ENCODE measurements at places on chromosomes 4 and X. TPM values are rescaled to one million over a fixed set of nuclear protein-coding genes. Genes with fewer than 3 reads are reported as not detected.

The TEC gene
- 6.1 TPM for total RNA-seq

The GABRE gene
- 11.2 TPM for total RNA-seq

The SSX4B gene
- total RNA-seq = not detected

The LRCH2 gene
- 7.4 TPM for total RNA-seq

The REELD1 gene
- total RNA-seq = not detected

- DNase-seq = peak; percentile 76
These were observed 607.1 kb upstream of the DIPK2B start for GRCh38 chrX:45807572-45808425.

DNA sequence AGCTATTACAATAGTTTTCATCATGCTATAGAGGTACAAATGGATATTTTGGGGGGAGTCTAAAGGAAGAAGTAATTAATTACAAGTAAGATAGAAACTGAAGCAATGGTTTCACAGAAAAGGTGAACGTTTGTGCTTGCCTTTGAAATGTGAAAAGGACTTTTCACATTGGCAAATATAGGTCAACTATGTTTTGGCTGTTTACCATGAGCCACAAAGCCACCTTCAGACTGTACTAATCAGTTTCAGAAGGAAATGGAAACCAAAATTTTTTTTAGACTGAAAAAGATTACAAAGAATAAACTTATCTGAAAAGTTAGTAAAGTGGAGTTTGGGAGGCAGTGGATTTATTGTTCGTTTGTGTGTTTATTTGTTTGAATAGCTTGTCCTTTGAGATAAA, 32.1 kb downstream of the SYTL5 start:
- DNase-seq = no peak

DNA sequence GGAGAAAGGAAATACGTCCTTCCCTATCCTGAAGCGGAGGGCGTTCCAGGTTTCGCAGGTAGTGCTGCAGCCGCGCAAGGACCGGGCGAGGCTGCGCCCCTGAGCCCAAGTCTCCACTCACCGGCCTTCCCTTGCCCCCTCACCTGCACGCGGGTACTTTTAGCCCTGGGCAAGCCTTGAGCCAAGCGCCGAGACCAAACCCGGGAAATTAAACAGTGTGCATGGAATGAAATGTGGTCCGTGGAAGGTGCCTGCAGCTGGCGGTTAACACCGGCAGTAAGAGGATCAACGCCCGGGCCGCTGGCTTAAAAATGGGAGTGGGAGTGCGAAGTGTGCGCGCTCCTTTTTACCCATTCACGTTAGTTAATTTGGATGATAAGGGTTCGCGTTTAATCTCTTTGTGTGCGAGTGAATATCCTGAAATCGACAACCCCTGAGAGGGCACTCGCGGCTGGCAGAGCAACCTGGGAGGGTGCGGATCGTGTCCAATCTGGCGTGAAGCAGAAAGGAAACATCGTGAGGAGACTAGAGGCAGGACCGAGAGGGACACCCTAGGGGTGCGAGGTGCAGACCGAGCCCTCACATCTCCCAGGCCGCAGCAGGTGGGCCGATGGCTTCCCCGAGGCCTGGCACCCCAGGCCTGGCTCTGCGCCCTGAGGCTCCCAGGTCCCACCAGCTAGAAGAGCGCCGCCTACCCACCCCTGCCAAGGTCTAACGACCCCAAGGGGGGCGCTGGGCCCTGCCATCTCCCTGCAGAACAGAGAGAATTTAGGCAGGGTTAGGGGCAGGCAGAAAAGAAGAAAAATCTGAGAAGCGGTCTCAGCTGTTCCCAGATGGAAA, 2.0 kb upstream of the HELT start:
- no peak for DNase-seq

- DNase-seq = no peak
These were observed 318.4 kb downstream of the DHX15 start for GRCh38 chr4:24265989-24266388.

GRCh38 chrX:21014326-21014725, 359.9 kb upstream of the CNKSR2 start:
- no peak for DNase-seq

DNA sequence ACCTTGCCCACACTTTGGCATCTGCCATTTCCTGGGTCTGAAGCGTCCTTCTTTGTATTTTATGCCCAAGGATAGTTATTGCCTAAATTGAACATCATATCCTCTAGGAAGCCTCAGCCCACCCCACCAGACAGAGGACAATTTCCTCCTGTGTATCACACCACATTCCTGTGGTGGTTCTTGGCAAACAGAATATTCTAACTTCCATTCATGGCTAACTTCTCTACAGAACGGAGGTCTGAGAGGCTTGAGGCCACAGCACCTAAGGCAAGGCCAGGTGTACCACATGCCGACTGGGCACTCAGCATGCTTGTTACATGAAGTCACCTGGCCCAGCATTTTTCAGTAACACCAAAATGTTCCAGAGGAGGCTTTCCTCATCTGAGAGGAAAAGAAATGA, 42.4 kb downstream of the CD99L2 start:
- DNase-seq = peak; percentile 18

DNA sequence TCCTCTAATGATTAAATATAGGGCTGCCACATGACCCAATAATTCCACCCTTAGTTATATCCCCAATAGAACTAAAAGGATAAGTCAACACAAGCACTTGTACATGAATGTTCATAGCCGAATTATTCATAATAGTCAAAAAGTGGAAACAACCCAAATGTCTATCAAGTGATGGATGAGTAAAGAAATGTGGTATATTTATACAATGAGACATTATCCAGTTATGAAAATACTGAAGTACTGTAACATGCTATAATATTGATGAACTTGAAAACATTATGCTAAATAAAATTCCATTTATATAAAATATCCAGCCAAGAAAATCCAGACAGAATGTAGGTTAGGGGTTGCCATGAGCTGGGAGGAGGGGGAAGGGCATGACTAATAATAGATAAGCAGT, 436.7 kb upstream of the AADAT start:
- no peak for DNase-seq

DNA sequence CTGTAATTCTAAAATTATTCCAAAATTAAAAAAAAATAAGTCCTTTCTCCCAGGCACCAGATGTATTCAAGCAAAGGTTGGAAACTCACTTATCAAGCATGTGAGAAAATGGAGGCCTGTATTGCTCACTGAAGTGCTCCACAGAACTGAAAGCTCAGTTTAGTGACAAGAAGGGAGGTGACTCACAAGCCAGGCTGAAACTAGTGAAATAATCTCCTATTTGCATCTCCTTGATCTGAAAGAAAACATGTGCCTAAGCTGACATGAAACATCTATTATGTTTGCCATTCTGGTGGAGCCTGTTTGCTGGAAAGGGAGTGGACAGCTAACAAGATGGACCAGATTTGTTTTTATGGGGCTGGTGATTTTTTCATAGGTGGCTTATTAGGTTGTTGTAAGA, 54.0 kb upstream of the AMELX start:
- DNase-seq = peak; percentile 79

GRCh38 chrX:46673620-46674359, 85.1 kb downstream of the SLC9A7 start:
- no peak for DNase-seq

DNA sequence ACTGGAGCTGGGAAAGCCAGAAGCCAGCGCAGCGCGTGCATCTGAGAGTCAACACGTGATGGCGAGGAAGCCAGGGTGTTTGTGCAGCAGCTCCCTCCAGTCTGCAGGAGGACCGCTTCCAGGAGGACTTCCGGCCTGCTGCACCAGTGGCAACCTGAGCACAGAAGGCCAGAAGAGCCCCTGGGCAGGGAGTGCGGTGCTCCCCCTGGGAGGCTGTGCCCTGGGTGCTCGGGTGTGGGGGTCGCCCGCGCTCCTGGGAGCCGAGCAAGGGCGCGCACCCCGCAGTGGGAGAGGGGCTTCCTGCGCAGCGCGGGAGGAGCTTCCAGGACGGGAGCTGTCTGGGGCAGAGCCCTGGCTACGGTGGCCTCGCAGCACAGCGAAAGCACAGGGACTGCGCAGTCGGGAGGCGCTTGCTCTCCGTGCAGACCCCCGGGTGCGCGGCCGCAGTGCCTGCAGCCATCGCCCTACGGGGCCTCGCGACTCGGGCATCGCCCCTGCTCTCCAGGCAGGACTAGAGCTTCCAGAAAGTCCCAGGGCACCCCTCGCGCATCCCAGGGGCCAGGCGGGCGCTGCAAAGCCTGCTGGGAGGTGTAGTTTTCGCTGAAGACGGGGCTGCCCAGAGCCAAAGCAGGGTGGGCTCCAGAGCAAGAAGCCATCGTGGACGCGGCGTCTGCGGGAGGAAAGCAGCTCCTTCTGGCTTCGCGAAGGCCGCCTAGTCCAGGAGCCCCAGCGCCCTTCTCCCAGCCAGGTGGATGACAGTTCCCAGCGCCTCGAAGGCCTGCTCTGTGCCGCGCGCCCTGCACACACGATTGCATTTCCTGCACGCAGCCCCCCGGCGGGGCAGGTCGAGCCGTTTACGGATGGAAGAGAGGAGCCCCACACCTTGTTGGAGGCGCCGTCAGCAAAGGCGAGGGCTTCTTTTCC, 24.1 kb upstream of the WFS1 start:
- no peak for DNase-seq

DNA sequence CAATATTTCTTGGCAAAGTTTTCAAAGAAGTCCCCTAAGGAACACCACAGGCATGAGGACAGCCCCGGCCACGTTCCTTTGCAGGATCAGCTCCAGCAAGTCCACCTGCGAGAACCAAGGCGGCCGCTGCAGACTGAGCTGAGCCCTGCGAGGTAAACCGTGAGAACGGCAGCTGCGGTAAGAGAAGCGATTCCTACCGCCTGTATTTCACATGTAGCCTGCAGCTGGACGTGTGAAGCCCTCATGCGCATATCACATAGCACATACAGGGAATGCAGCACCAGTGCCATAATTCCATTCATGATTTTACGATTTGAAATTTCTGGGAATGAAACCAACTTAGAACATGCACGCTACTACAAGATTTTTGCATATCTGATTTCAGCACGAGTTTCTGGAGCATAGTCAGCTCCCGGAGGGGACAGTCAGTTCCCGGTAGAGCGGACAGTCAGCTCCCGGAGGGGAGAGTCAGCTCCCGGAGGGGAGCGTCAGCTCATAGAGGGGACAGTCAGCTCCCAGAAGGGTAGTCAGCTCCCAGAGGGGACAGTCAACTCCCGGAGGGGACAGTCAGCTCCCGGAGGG, 41.7 kb downstream of the FGFRL1 start:
- DNase-seq = no peak

- DNase-seq = no peak
These were observed 109.6 kb upstream of the GIMD1 start for GRCh38 chr4:106478152-106478551.

DNA sequence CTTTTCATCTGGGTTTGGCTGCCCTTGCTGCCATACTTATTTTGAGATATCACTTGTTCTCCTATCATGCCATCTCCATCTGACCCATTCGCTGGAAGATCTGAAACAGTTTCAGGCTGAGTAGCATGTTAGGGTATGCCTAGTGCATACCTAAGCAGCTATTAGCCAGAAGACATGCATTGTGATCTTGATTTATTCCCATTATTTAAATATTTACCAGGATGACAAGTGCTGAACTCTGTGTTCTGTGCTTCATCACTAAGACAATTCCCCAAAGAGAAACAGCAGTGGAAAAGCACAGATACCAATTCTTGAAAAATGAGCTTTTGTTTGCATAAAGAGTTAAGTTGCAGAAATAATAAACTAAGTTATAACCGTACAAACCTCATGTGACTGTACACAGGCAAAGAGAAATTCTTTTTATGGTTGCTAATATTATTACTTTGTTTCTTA, 271.0 kb upstream of the ARSJ start:
- peak; percentile 64 for DNase-seq

DNA sequence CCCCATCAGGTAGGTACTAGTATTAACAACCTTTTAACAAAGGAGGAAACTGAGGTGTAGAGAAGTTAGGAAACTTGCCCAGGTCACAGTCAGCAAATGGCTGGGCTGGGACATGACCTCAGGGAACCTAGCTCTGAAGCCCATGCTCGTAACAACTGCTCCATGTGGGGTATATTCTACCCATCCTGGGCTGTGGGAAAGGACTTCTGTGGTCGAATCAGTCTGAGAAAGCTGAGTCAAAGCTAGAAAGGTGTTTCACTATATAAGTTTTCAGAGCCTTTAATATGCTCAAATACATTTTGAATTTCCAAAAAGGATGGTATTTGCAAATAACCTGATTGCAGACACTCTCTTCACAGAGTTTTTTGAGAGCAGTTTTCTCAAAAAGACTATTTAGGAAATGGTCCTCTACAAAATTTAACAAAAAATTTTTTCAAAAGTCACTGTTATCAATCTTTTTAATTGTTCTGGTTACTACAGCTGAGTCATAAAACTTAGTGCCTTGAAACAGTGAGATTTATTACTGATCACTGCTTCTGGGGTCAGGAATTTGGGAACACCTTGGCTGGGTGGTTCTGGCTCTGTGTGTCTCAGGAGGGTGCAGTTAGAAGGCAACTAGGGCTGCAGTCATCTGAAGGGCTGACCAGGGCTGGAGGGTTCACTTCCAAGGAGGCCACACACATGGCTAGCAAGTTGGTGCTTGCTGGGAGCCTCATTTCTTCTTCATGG, 53.6 kb downstream of the NSG1 start:
- DNase-seq = peak; percentile 48

DNA sequence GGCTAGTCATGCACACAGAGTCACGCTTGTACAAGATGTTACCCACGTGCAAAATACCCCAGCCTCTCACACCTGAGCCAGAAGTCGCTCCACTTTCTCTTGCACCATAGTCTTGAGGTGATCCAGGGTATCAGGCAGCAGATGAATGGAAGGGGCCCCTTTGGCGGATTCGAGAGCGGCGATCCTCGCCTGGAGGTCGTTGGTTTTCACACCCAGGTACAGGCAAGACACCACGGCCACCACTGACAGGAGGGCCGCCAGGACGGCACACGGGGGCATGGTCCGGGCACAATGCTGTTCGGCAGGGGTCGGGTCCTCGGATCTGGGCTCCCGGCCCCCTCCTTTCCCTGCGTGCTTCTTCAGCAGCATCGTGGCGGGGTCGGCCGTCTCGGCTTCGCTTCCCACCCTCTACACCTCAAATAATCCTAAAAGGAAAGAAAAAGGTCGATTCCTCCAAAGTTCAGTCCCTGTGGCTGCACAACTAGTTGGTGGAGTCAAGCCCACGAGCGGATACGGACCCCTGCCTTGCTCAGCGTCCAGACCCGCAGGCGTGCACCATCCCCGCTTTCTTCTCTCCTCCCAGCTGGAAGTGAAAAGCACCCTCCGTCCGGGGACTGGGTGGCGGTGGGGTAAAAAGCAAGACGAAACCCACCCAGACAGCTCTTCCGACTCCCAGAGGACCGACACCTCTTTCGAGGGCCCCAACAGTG, 652 bp downstream of the COL25A1 start:
- DNase-seq = no peak

DNA sequence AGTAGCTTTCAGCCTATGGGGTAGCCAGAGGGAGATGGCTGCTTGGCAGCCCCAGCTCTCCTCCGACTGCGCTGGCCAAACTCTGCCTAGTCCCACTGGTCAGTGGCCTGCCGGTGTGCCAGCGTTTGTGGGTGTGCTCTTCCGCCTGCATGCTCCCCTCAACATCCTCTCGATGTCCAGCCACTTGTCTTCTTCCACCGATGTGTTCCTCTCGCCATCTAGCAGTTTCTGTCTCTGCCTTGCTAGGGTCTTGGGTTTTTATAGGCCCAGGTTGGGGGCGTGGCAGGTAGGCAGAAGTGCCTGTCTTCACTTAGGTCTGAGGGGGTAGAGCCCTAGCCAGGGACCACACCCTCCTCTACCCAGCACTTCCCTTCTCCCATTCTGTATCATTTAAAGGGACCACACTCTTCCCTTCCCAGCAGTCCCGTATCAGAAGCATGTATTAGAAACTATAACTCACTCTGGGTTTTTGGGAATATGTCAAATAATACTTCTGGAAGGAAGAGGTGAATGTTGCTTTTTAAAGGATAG, 124.4 kb downstream of the KDM6A start:
- DNase-seq = no peak

Measured in renal cortical epithelial cell (primary cell).